ENCODE measurements at places on chromosomes 2 and 18.

GRCh38 chr18:41499345-41499744 lies 455.7 kb upstream of the PIK3C3 start:
- no peak for DNase-seq

- no peak for DNase-seq
Measured at GRCh38 chr18:22489704-22490103, 72.0 kb upstream of the CTAGE1 start.

DNA sequence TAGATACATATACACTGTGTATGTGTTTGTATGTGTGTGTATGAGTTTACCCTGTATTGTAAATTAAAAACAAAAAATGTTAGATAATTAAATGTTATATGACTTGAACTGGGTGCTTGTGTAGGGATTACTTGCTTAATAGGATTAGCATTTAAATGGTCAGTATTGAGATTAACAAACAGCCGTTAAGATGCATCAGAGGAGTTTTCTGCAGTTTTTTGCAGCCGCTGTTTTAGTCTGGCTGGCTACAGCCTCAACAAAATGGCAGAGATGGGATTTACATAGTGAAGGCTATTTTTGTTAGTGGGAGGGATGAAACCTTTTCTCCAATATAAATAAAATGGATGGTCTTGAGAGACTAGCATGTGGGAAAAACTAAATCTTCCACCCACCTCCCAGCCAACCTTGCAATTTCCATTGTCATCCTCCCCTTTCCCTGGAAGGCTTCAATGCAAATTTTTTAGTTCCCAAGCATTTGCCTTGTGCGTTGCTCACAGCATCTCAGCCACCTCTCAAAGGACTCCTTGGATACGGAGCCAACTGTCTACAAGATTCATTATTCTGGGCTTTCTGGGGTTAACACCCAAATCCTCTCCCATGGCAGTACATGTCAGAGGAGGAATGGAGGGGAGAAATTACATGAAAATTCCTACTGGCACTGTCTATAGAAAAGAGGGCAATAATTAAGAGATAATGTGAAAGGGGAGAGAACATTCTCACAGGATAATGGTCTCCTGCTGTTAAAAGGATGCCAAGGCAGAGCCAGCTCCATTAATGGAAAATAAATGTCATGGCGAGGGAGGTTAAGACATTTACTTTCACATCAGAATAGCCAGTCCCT lies 351.9 kb downstream of the CDH2 start:
- no peak for DNase-seq

- DNase-seq: no peak
Measured at GRCh38 chr2:109243526-109244303, 114.7 kb downstream of the SH3RF3 start.

DNA sequence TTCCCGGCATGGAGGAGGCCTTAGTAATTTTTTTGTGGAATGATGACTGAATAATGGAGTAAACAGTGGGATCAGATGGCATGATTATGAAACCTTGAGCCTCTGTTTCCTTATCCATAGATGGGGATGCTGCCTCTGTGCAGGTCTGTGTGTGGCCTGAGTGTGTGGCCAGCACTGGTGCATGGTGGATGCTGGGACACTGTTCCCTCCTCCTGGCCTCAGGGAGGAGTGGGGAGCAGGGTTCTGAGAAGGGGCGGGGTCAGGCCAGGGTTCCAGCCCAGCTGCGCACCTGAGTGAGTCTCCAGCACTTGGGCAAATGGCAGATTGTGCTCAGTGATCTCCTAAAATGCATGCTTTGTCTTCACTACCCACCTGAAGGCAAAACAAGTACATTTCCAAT lies 66.4 kb downstream of the DCDC2C start:
- DNase-seq: no peak

- DNase-seq: no peak
Measured at GRCh38 chr2:118841828-118842461, 5.5 kb downstream of the EN1 start.

DNA sequence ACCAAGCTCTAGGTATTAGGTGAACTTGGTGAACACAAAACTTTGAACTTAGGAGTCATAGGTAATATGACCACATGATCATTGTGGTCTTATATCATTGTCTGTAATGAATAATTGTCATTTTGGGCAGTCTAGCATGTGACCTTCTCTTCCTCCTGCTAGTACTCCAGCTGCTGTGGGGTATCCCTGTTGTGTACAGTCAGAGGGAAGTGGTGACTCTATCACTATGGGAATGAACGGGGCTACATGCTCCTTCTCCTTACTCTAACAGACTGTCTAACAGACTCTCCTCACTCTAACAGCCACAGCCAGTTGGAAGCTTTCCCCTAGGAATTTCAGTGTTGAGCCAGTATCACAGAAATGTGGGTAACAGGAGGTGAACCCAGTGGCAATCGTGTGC lies 68.2 kb upstream of the NEDD4L start:
- DNase-seq: no peak

DNA sequence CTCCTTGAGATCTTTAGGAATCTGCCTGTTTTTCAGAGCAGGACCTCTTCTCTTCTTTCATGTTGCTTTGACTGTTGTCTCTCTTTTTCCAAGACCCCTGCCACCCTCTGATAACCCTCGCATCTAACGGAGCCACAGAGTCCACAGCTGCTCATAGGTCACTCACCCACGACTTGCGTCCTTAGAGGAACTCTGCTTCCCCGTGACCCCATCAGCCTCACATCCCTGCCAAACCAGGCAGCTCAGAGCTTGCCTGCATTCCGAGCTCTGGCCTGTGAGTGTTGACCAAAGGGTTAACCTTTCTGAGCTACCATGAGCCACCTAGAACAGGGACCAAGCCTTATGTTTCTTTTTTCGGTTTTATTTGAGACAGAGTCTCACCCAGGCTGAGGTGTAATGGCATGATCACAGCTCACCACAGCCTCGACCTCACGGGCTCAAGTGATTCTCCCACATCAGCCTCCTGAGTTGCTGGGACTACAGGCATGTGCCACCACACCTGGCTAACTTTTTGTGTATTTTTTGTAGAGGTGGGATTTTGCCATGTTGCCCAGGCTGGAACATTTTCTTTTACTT lies 36.4 kb downstream of the CABLES1 start:
- DNase-seq: no peak

DNA sequence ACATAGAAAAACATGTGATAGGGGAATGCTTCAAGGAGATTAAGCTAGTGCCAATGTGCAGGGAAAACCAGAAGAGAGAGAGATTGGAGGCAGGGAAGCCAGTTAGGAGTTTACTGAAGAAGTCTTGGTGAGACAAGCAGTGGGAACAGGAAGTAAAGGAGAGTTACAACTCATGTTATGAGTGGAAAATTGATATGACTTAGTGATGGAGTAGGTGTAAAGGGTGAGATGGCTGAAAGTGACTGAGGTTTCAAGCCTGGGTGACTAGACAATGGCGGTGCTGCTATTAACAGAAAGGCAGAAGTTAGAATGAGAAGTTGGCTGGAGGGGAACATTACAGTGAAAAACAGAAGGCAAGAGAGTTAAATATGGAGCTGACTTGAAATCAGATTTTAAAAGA lies 16.5 kb downstream of the DOK1 start:
- no peak for DNase-seq

DNA sequence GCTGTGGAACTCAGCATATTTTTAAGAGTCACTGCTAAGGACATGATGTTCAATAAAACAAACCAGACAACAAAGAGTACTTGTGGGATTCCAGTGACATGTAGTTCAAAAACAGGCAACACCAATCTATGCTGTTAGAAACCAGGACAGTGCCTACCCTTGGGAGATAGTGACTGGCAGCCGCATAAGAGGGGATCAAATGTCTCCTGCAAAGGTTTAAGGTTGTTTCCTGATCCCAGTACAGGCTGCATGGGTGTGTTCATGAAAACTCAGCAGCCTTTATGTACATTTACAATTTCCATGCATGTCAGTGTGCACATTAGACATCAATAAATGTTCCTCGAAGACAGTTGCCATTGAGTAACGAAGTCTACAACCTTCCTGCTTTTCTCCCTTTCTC lies 183.8 kb downstream of the PID1 start:
- DNase-seq: no peak

DNA sequence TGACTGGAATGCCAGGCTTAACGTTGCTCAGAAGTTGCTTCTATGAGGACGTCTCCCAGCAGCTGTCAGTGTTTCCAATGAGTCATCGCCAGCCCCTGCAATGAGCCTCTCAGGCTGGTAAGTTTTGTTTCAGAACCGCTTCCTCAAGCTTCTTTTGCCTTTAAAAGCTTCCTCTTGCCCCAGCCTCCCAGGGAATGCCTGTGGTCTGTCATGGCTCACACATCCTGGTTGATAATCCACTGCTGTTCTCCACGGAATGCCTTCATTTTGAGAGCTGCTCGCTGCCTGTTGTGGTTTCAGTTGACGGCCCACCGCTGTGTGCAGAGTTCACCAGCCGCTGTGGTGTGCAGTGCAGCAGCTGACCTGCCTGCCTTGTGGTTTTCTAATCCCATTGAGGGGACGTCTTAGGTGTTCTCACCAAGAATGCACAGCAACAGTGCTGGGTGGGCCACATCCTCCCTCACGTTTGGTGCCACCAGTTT lies 96.4 kb downstream of the RTP5 start:
- peak; percentile 99 for DNase-seq

DNA sequence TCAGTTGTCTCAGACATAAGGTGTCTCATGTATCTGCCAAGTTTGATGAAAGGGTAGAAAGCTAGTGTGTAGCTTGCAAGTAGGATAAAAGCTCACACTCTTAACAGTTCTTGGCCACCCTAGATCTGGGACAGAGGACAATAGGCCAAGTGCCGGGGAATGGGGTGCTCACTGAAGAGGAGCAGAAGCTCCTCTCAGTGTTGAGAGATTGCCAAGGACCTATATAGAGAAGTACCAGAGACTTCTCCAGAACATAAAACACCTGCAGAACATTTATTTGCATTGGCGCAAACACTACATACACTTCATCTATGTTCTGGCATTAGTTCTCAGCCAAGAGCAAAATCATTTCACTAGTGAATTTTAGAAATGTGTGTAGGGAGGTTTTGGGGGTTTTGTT lies 2.9 kb upstream of the GTF3C3 start:
- no peak for DNase-seq

GRCh38 chr2:238326801-238327365 lies 6.6 kb downstream of the TRAF3IP1 start:
- DNase-seq: no peak

- DNase-seq: no peak
Measured at GRCh38 chr18:3717376-3718025, 267.5 kb downstream of the TGIF1 start.

- DNase-seq: no peak
Measured at GRCh38 chr2:25655316-25655715, 18.1 kb downstream of the DTNB start.

GRCh38 chr2:25854613-25855012 lies 23.7 kb downstream of the ASXL2 start:
- DNase-seq: no peak

DNA sequence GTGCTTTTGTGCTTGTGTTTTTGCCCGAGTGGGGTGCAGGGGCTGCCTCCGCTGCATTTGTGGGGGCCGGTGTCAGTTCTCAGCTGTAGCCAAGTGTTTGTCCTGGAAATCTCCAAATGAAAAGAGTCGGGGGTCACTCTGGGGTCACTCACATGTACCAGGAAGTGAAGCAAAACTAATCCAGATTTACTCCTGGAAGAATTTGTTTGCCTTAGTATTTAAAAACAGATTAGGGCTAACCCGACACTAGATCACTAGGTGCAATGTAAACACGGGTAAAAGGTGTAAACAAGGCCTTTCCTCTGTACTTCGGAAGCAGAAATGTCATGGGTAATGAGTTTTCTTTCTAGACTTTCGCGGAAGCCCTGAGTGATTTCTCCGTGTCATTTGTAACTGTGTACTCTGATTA lies 50.3 kb downstream of the GBX2 start:
- no peak for DNase-seq

- no peak for DNase-seq
Measured at GRCh38 chr2:88442473-88442872, 10.0 kb downstream of the FOXI3 start.

DNA sequence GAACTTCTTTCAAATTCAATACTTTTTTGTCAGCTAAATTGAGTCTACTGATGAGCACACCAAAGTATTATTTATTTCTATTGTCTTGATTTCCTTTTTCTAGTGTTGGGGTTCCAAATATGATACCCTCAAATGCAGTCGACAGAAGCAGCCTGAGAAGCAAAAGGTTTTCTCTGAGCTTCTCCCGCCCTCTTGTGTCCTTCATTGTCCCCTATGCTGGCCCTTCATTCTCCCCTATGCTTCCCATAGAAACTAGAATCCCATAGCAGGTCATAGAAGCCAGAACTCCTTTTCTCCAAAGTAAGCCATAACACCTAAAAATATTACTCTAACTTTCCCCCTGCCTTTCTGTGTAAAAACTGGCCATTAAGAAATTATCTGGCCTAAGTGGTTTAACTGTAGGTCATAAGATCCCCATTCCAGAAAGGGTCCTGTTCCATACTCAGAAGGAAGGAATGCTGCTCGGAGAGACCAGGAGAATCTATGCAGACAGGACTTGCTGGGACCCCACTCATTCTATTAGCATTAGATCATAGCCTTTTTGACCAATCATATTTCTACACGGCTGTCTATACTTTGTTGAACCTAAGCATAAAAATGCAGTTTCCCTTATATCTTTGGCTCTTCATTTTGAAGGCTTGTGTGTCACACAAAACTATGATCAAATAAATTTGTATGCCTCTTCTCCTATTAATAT lies 764.6 kb upstream of the PKDCC start:
- peak; percentile 58 for DNase-seq

- DNase-seq: no peak
Measured at GRCh38 chr2:102335871-102336366, 19.7 kb upstream of the IL18R1 start.
